ENCODE measurements at places on chromosomes 7 and 10.

- no peak for DNase-seq
These were observed 105.0 kb upstream of the SLC26A5 start for GRCh38 chr7:103551016-103551415.

DNA sequence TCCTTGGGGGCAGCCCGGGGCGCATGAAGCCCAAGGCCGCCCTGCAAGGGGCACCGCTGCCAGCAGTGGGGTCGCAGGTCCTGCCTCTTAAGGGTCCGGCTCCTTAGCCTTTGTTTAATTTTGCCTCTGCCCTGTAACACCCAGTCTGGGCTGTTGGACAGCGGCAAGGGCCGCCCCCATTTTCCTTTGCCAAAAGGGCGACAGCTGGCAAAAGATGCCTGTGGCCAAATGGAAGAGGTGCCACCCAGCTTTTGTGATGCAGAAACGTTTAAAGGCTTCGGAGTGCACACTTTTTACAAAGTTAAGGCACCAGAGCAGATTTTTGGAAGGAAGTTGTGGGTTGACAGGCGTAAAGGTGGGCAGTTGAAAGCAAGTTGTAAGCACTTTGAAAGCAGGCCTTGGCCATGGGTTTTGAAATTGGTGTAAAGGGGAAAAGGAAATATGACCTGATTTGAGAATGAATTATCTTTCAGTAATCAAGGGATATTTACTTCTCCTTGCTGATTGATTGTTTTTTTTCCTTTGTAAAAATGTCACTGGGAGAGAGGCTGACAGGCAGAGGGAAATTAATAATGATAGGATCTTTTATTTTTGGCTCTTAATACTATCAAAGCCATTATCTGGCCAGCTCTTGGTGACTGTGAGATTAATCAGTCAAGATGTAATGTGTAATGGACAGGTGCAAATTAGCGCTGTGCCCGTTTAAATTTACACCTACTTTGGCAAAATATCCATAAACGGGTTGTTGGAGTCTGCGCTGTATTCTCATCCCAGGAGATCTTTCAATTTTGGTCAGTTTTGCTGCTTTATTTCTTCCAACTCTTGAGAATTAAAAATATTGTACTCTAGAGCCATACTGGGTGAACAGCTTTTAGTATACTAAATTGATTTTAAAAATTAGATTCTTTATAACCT lies 1.2 kb downstream of the CASD1 start:
- no peak for DNase-seq

DNA sequence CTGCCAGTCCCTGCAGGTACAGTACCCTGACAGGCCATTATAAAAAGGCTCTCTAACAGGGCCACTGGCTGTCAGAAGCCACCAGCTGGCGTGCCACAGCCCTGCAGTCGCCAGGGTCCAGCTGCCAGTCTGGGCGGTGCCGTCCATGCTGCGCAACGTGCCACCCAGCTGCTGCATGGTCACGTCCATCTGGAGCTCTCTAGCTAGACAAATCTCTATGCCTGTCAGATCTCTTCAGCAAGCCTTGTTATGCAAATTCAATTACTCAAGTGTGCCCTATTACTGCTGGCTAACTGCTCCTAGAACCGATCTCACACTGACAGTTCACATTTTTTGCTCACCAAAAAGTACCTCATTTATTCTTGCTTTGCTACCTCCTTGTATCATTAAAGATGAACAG lies 75.9 kb downstream of the HIBADH start:
- DNase-seq: no peak

DNA sequence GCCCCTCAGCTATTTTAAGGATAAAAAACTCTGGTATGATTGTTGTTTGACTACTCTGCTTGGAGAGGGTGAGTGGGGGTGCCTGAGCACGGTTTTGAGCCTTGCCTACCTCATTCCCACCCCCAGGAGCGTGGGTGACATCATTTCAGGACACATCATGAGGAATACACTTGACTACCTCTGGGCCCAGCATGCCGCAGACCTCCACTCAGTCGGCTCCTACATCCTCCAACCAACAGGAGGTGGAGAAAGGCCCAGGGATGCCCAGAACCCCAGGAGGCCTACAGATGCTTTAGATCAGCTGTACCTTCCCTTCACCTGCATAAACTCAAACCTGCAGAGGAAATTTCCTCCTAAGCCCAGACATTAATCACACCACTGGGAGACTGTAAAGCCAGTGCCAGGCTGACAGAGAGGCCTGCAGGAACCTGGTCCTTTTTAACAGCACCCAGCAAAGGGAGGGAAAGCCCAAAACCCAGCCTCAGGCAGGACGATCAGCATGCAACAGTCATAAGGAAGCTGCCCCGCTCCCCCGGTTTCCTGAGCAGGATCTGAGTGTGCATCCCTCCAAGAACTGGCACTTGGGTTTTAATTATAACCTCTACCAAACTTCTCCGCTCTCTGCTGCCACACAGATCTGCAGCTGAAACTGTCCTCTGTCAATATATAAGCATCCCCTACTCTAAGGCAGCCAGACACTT lies 61.7 kb upstream of the ZNRF2 start:
- DNase-seq: no peak

- no peak for DNase-seq
These were observed 3.3 kb downstream of the SLIT1 start for GRCh38 chr10:97182288-97182990.

Data from activated CD8-positive, alpha-beta memory T cell treated with anti-CD3 and anti-CD28 coated beads for 48 hours (primary cell).